ENCODE measurements at places on chromosomes 6 and 20. TPM values are rescaled to one million over a fixed set of nuclear protein-coding genes. Genes with fewer than 3 reads are reported as not detected.

GRCh38 chr20:51446656-51447055, 95.9 kb downstream of the NFATC2 start:
- DNase-seq = no peak
- peaks cover 15% of the 10 kb centered on the region for H3K4me1 ChIP-seq
- no peak overlapping the region for H3K4me3 ChIP-seq
- no peaks in the 10 kb centered on the region for H3K27me3 ChIP-seq
- no peaks in the 10 kb centered on the region for H3K36me3 ChIP-seq

DNA sequence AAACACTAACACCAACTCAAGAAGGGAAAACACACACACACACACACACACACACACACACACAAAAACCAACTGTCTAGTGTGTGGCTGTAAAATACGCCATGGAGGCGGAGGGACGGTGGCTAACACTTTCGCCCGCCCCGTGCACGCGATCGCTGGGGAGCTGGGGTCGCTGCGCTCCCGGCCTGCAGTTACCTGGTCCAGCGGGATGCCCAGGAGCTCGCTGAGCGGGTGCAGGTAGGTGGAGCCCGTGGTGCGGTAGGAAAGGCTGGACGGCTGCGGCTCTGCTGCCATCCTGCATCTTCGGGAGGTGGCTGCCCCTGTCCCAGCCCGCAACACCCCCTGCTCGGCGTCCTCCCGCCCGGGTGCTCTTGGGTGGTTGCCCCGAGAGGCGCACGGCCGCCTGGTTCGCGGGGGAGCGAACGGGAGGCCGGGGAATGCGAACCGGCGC, 303 bp downstream of the MBOAT1 start:
- H3K36me3 ChIP-seq = no peaks in the 10 kb centered on the region
- H3K27me3 ChIP-seq = no peaks in the 10 kb centered on the region
- peak overlapping the region; percentile 90 for H3K4me3 ChIP-seq
- no peak for DNase-seq
- H3K27ac ChIP-seq = peak overlapping the region; percentile 90
- peaks cover 4% of the 10 kb centered on the region for H3K4me1 ChIP-seq

DNA sequence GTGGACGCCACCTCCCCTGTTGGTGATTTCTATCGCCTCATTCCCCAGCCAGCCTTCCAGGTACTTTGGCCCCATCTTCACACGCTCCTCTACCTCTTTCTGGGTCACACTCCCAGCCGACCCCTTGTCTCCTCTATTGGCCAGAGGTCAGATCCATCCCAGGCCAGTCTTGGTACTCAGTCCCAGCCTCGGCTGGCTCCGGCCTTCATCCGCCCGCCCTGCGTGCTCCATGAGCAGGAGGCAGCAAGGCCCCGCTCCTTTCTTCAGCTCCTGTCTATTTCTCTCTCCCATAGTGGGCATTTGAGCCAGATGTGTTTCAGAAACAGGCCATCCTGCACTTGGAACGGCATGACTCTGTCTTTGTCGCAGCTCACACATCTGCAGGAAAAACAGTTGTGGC, 2.6 kb downstream of the SKIC2 start:
- peaks cover 68% of the 10 kb centered on the region for H3K36me3 ChIP-seq
- no peak overlapping the region for H3K27ac ChIP-seq
- no peak overlapping the region for H3K4me3 ChIP-seq
- peaks cover 3% of the 10 kb centered on the region for H3K4me1 ChIP-seq
- no peak for DNase-seq

DNA sequence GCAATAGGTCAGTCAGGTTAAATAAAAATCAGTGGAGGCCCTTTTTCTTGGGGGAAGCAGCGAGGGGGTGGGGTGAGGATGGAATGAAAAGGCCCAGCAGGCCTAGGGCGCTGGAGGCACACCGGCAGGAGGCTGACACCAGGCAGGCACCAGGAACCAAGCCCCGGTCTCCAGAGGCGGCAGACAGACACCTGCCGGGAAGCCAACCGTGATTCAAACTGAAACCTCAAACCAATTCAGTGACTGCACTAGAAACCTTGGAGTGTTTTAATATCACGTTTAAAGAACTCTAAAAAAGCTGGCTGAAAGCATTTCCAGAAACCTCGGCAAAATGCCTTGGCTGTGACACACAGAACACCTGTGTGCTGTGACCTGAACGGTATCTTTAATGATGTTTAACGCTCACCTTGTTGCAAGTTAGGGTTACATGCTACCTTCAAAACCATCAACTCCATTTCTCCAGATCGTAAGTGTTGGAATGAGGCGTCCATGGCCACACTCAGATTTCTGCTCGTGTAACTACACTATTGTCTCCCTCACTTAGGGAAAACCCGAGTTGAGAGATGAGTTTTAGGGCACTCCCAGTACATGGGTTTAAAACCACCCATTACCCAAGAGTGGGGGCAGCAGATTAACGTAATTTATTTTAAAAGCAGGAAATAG, 27.2 kb downstream of the DIDO1 start:
- no peak for DNase-seq
- H3K4me1 ChIP-seq = peaks cover 26% of the 10 kb centered on the region
- no peaks in the 10 kb centered on the region for H3K27me3 ChIP-seq
- H3K36me3 ChIP-seq = peaks cover 35% of the 10 kb centered on the region

GRCh38 chr6:150212778-150213177, 69.9 kb downstream of the PPP1R14C start:
- no peaks in the 10 kb centered on the region for H3K27me3 ChIP-seq
- no peak for DNase-seq
- H3K27ac ChIP-seq = no peak overlapping the region
- H3K4me1 ChIP-seq = no peaks in the 10 kb centered on the region
- H3K36me3 ChIP-seq = no peaks in the 10 kb centered on the region

- H3K4me3 ChIP-seq = no peak overlapping the region
- no peaks in the 10 kb centered on the region for H3K4me1 ChIP-seq
- peak overlapping the region; percentile 47 for H3K27ac ChIP-seq
- DNase-seq = no peak
Measured at GRCh38 chr6:10511477-10511876, 9.7 kb upstream of the GCNT2 start.

DNA sequence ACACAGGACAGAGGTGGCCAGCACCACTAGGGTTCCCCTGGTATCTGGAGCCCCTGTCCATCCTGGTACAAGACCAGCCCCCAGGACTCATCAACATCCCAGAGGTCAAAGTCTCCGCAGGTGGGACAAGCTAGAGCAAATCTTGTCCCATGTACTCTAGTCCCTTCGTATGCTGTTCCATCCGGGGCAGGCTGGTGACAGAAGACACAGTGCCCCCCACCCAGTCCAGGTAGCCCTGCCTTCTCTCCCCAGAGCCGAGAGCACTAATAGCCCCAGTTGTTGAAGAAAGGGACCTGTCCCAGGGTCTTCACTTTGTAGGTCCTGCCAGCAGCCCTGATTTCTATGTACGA, 21.1 kb downstream of the PCK1 start:
- peak overlapping the region; percentile 47 for H3K4me3 ChIP-seq
- peaks cover 23% of the 10 kb centered on the region for H3K4me1 ChIP-seq
- DNase-seq = no peak
- no peaks in the 10 kb centered on the region for H3K27me3 ChIP-seq
- no peaks in the 10 kb centered on the region for H3K36me3 ChIP-seq
- peak overlapping the region; percentile 82 for H3K27ac ChIP-seq

DNA sequence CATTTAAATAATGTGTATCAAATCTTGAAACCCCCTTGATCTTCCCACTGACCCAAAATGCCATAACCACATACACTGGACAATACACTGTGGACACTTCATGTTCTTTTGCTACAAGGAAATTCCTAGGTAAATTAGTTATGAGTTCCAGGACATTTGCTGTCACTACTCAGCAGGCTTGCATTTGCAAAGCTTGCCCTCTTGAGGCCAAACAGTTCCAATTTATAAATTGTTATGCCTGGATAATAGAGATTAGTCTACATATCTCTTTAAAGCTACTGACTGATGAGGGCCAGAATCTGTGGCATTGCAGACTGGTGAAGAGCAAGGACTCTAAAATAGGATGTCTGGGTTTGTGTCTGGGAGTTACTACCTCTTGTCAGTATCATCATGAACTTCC, 17.4 kb upstream of the RAB32 start:
- H3K36me3 ChIP-seq = no peaks in the 10 kb centered on the region
- H3K27me3 ChIP-seq = no peaks in the 10 kb centered on the region
- no peak for DNase-seq
- no peaks in the 10 kb centered on the region for H3K4me1 ChIP-seq
- H3K4me3 ChIP-seq = no peak overlapping the region

GRCh38 chr6:105765239-105765638, 320.9 kb upstream of the PRDM1 start:
- H3K27me3 ChIP-seq = no peaks in the 10 kb centered on the region
- H3K4me3 ChIP-seq = no peak overlapping the region
- H3K27ac ChIP-seq = no peak overlapping the region
- H3K4me1 ChIP-seq = no peaks in the 10 kb centered on the region
- no peaks in the 10 kb centered on the region for H3K36me3 ChIP-seq

DNA sequence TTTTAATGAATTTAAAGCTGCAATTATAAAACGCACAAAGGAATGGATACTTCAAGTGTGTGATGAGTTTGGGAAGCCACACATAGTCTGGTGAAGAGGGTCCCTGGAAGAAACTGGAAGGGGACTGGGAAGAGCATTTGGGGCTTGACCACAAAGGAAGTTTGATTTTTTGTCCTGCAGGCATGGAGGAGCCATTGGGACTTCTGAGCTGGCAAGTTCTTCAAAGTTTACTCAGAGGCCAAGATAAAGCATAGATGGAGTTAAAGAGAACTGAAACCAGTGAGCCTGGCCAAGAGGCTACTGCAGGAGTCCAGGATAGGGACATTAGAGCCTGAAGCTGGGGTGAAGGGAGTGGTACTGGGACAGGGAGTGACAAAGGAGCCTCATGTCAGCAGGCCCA, 95.0 kb downstream of the AIG1 start:
- DNase-seq = no peak
- H3K27me3 ChIP-seq = no peaks in the 10 kb centered on the region
- no peaks in the 10 kb centered on the region for H3K4me1 ChIP-seq
- H3K4me3 ChIP-seq = no peak overlapping the region

DNA sequence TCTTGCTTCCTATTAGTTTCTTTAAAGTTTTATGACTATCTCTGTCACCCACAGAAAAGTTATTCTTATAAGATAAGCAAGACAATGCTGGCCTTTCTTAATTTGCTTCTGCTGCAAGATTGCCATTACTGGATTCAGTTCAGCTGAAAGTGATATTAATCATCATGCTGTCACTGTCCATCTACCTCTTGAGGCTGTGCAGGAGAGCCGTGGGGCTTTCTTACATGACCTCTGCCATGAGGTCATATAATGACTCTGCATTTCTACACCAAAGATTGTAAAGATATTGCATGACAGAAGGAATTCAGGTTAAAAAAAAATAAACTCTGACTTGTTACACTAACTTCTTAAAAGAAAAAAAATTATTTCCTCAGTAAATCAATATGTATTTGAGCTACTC, 106.9 kb downstream of the TRDN start:
- H3K4me1 ChIP-seq = no peaks in the 10 kb centered on the region
- H3K4me3 ChIP-seq = no peak overlapping the region
- no peak for DNase-seq
- no peak overlapping the region for H3K27ac ChIP-seq
- no peaks in the 10 kb centered on the region for H3K27me3 ChIP-seq

GRCh38 chr20:24667689-24668383, 198.4 kb downstream of the SYNDIG1 start:
- no peaks in the 10 kb centered on the region for H3K27me3 ChIP-seq
- H3K27ac ChIP-seq = no peak overlapping the region
- no peak overlapping the region for H3K4me3 ChIP-seq

DNA sequence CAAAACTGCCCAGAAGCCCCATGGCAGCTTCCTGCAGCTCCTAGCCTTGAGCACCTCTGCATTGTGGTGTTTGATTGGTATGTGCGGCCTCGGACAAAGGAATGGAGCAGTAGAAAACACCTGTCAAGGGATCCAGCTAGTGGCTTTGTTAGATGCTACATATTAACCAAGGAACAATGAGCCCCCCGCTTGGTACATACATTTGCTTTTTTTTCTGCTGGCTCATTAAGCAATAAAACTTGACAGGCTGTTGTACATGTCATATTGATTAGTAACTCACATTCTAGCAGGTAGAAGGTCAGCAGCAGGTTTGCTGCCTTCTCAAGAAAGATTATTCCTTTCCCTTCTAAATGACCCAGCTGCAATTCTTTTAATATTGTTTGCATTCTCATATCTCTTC, 937 bp downstream of the SPACA1 start:
- H3K36me3 ChIP-seq = no peaks in the 10 kb centered on the region
- no peak for DNase-seq
- H3K4me3 ChIP-seq = no peak overlapping the region
- no peaks in the 10 kb centered on the region for H3K27me3 ChIP-seq
- no peaks in the 10 kb centered on the region for H3K4me1 ChIP-seq

DNA sequence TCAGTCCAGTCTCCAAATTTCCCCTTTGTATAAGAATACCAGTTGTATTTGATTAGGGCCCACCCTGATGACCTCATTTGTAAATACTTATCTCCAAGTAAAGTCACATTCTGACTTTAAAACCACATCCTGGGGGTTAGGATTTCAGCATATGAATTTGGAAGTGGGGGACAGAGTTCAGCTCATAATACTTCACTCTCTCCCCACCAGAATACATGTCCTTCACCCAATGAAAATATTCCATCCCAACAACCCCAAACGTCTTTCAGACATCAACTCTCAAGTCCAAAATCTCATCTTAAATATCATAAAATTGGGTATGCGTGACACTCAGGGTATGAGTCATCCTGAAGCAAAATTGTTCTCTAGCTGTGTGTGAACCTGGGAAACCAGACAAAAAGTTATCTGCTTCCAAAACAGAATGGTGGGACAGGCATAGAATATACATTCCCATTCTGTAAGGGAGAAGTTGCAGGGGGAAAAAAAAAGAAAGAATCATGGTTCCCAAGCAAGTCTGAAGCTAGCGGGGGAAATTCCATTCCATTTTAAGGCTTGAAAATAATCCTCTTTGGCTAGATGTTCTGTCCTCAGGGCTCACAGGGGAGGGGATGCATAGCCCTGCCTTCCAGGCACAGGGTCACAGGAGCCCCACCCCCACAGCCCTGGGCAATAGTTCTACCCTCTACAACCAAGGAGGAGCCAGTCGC, 113.9 kb downstream of the ADAT2 start:
- peaks cover 6% of the 10 kb centered on the region for H3K36me3 ChIP-seq
- no peaks in the 10 kb centered on the region for H3K4me1 ChIP-seq
- no peaks in the 10 kb centered on the region for H3K27me3 ChIP-seq
- no peak for DNase-seq
- H3K4me3 ChIP-seq = no peak overlapping the region
- no peak overlapping the region for H3K27ac ChIP-seq

DNA sequence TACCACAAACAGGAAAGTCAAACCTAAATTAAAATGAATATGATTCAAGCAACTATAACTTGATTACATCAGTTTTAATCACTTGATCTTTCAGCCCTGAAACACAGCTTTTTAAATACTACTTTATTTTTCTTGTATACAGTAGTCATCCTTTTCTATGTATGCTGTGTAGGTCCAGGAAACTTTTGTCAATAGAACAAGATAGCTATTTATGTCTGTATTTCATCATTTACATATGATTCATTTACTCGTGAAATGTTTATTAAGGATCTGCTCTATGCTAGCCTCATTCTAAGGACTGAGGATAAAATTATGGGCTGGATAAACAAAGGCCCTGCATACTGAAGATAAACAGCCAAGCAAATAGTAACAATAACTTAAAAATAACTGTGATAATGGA, 930.2 kb downstream of the TFAP2A start:
- no peak overlapping the region for H3K27ac ChIP-seq
- H3K36me3 ChIP-seq = no peaks in the 10 kb centered on the region
- no peak for DNase-seq
- no peak overlapping the region for H3K4me3 ChIP-seq
- H3K4me1 ChIP-seq = no peaks in the 10 kb centered on the region
- no peaks in the 10 kb centered on the region for H3K27me3 ChIP-seq

Gene PRR18
- total RNA-seq = not detected

Gene HLA-F
- total RNA-seq = 75.0 TPM

Gene RIPOR3
- 15.1 TPM for total RNA-seq

Gene ZNF334
- total RNA-seq = not detected

Gene BLCAP
- total RNA-seq = 43.9 TPM

Gene NR2E1
- total RNA-seq = not detected

Measured in ascending aorta (tissue), 2 donors.